ENCODE measurements at places on chromosomes 5 and 9.

- no peak for DNase-seq
These were observed 165.8 kb downstream of the SEMA5A start for GRCh38 chr5:9380109-9380508.

- no peak for DNase-seq
These were observed 6.2 kb downstream of the TERT start for GRCh38 chr5:1288439-1289335.

- no peak for DNase-seq
These were observed 353.5 kb upstream of the RFX3 start for GRCh38 chr9:3879315-3879714.

DNA sequence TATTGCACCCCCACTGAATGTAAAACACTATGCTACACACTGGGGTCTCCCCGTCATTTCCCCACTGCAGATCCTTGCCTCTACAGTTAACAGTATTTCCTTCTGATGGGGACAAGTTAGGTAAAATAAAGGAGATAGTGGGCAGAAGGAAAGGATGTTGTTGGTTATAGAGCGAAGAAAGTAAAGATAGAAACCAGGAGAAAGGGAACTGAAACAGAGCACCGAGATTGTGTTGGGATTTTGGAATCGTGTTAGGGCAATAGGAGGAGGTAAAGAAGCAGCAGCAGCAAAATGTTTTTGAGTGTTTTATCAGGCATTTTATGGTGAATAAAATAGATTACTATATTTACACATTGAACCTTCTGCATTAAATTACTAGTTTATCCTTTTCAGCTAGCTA, 60.0 kb downstream of the PAM start:
- DNase-seq, result no peak

GRCh38 chr5:123066016-123066415, 23.0 kb upstream of the PRDM6 start:
- no peak for DNase-seq

DNA sequence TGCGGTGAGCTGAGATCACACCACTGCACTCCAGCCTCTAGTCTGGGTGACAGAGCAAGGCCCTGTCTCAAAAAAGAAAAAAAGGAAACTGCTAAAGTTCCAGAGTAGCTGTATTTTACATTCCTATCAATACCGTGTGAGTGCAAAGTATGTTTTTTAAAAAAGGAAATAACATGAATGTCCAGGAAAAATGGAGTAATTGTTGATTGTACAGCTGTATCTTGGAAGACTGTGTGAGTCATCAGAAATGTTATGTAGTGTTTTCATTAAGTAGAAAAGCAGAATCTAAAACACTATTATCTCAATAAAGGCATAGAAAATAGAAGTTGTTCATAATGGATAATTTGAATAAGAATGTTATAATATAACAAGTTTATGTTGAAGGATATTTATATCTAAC, 53.9 kb downstream of the ZCCHC7 start:
- DNase-seq, result no peak

GRCh38 chr9:4382722-4383317, 83.0 kb upstream of the GLIS3 start:
- DNase-seq, result no peak

GRCh38 chr9:21413151-21413550, 4.2 kb downstream of the IFNA8 start:
- DNase-seq, result no peak

DNA sequence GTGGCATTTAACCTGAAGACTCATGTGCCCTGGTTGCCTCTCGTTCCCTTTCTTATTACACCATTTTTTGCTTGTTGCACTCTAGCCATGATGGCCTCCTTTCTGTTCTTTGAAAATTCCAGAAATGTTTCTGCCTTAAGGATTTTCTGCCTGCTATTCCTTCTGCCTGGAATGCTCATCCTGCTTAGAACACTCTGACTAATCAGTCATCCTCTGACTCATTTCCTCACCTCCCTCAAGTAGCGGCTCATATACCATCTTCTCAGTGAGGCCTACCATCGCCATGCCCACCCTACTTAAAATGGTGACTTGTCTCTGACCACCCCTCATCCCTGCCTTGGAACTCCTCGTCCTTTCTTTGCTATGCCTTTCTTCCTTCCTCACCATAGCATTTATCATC, 68.8 kb downstream of the KIF4B start:
- DNase-seq, result no peak

GRCh38 chr9:97506306-97506705, 4.8 kb downstream of the TMOD1 start:
- no peak for DNase-seq

DNA sequence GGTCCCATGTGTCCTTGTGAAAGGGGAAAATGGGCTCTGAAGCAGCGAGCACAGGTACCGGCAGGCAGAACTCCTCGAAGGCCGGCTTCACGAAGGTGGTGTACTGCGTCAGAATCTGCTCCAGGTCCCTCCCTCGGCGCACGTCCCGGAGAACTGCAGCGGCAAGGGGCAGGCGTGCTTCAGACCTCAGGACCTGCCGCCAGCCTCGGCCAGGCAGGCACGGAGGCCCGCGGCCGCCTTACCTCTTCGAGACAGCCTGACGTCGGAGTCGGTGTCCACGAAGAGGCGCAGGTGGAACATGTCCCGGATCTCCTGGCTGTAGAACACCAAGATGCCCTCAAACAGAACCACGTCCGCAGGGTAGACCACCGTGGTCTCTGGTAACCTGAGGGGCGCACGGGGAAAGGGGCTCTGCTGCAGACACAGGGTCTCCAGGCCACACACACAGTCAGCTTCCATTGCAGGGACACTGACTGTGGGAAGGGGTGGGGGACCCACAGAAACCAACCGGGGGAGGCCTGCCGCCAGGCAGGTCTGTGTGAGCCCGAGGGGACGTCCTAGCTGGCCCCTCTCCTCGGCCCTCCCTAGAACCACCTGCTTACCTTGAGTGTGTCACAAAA, 2.1 kb downstream of the UCK1 start:
- DNase-seq, result no peak

- DNase-seq, result no peak
These were observed 617.0 kb upstream of the CDH18 start for GRCh38 chr5:20604992-20605391.
